Neural progenitor cell (in vitro differentiated cells): ENCODE measurements at places on chromosomes 16 and 17.
A peak's percentile ranks its signal among the peaks of the same experiment; 100 is the strongest.

DNA sequence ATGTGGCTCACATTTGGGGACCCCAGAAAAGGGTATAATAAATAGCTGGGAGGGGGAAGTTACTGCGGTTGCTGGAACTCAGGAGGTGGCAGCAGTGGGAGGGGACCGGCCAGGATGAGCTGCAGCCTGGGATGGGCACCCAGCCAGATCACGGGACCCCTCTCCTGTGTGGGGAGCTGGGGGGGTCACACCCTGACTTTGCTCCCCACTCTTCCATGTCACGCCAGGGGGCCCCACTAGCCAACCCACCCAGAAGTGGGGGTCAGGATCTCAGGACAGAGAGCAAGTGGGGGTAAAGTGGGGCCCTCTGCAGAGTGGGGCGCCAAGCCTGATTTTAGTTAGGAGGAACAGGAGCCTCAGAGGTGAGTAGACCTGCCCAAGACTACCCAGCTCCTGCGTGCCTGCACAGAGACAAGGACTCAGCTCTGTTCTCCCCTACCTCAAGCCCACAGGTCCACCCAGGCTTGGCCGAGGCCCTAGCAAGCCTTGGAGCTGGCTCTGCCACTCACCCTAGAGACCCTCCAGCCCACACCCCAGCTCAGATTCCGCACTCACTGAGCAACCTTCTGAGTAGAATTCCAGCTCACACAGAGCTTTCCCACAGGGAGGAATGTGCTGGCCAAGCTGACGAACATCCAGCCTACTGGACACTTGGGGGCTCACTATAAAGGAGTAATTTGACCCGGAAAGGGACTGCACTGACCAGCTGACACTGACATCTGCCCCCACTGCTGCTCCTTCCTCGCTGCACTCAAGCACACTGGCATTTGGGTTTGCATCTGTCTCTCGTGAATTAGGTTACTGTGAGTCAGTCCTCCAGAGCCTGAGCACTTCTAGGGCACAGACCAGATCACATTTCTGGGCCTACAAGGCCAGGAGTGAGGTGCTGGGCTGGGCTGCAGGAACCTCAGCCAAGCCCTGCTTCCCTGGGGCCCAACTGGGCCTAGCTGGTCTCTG lies 310.1 kb downstream of the C16orf95 start:
- DNase-seq = no peak

DNA sequence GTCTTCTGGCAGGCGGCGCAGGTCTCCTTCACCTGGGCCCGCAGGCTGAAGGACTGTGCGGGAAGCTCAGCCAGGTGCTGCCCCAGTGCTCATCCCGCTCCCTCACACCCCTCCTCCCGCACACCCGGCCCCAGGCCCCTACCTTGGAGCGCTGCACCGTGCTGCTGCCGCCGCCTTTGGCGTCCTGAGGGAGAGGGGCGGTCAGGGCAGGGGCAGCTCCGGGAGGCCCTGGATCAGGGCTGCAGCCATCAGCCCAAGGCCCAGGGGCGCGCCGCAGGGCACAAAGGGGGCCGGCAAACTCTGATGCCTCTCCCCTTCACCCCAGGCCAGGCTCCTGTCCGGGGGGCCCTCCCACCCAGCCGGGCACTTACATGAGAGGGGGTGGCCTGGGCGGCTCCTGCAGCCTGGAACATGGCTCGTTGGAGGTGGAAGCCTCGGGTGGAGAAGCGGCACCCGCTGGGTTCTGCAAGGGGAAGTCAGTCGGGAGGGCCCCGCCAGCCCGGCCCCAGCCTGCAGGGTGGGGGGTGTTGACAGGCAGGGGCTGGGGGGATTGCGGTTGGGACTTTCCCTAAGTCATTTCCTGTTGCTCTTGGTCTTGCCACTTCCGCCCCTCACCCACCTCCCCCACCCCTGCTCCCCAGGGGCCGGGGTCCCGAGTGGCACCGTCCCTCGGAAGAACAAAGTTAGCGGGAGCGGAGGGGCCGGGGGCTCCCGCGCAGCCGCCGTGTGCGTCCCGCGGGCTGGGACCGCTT lies 863 bp downstream of the LIMD2 start:
- peak; percentile 46 for DNase-seq

DNA sequence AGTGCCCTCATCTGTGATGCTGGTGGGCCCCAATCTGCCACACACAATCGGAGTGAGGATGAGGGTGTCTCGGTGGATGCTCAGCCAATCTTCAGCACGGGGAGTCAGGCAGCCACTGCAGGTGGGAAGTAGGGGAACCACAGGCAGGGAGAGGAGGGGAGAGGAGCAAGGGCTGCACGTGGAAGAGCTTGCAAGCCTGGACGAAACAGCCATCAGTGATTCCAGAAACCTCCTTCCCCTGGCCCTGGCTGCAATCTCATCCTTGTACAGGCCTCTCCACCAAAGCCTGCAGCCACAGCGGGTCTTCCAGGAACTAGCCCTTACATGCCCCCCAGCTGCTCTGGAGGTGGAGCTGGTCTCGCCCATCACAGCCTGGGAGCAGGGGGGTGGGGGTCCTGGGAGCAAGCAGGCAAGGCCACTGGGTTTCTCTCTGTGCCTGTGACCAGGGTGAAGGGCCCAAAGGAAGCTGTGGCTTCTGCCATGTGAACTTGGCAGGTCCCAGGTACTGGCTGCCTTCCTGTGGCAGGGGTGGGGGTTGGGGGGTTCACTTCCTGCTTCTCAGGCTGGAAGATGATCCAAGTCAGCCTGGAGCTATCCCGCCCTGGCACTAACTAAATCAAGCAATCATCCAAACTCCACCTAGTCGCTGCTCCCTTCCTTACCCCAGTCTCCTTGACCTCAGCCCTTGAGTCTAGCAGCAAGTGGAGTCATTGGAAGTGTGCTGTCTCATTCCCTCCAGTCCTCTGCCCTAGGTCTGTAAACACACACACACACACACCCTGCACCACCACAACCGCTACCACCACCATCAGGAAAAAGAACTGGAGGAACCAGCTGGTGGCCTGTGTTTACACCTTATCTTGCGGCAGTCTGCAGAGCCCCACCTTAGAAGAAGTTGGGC lies 29.4 kb upstream of the MLKL start:
- no peak for DNase-seq

- no peak for DNase-seq
These were observed 114.9 kb downstream of the TRIM37 start for GRCh38 chr17:58991718-58992331.

- no peak for DNase-seq
These were observed 2.3 kb downstream of the MPP3 start for GRCh38 chr17:43830510-43831140.

DNA sequence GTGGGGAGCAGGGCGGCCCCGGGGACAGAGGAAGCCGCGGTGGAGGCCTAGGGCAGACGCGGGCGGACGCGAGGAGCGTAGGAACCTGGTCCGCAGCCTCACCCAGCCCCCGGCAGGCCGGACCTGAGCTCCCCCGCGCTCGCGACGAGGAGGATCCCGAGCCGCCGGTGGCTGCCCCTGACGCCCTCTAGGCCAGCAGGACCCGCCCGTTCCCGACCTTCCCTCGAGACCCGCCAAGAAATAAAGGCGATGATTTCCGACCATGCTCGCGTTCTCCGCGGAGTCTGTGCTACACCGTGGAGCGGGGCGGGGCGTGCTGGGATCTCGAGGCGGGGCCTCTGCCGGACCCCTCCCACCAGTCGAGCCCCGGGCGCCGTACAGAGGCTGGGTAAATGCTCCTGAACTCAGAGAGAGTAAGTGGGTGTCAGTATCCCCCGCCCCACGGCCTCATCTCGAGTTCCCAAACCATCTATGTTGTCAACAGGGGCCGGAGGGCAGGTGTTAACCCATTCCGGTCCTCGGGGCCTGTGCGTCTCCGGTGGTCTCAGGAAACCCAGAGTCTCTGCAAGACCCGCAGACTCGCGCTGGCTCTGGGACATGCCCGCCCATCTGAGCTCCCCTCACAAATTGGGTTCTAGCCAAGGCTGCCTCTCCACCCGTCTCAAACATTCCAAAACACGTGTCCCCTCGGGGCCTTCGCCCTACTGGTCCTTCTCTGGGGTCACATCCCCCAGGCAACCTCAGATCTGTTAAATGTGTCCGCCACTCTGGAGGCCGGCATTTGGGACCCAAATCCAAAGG lies 13.7 kb downstream of the SYCE1L start:
- peak; percentile 74 for DNase-seq

GRCh38 chr17:77352996-77353395 lies 212.2 kb downstream of the SEC14L1 start:
- DNase-seq = no peak

DNA sequence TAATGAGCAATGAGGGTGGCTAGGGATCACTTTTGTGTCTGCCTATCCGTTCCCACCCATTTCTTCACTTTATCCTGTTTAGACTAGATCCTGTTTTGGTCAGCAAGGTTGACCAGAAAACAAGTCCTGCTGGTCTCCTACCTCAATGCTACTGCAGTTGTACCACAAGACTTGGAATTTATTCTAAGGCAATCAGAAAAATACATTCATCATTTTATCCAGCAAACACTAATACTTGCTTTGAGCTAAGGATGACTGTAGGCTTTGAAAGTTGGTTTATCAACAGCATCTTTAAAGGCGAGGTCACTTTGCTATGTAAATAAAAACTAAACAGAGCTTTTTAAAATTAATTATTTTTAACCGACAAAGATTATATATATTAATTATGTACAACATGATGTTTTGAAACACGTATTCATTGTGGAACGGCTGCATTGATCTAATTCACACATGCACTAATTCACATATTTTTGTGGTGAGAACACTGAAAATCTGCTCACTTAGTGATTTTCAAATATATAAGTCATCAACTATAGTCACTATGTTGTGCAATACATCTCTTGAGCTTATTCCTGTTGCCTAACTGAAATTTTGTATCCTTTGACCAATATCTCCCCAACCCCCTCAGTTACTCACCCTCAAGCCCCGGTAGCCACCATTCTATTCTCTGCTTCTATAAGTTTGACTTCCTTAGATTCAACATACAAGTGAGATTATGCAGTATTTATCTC lies 125.9 kb upstream of the HS3ST3A1 start:
- DNase-seq = no peak

DNA sequence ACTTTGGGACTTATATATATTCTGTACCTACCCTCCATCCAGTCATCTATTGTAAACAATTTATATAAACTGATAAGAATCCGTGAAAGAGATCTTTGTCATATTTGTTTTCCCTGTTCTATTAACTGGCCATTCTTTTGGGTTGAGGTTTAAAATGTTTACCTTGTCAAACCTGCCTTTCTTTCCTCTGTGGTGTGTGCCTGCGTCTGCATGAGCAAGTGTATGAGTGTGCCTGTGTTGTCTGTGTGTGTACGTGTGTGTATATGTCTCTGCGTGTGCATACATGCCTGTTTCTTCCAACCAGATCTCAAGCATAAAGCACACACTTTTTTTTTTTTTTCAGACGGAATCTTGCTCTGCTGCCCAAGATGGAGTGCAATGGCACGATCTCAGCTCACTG lies 201.5 kb downstream of the C16orf95 start:
- no peak for DNase-seq

DNA sequence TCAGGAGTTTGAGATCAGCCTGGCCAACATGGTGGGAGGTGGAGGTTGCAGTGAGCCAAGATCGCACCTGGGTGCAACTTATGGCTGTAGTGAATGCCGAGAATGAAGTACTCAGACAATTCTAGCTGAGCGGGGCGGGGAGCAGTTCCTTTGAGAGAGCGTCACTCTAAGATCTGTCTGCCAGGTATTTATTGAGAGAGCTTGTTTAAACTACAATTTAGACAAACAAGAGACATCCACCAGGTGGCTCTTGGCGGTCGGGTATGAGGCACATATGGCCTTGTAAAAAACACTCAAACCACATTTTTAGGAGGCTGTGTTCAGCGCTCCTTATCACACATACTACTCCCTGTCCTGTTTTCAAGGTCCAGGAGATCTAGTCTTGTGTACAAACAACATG lies 40.6 kb upstream of the CDH1 start:
- no peak for DNase-seq

DNA sequence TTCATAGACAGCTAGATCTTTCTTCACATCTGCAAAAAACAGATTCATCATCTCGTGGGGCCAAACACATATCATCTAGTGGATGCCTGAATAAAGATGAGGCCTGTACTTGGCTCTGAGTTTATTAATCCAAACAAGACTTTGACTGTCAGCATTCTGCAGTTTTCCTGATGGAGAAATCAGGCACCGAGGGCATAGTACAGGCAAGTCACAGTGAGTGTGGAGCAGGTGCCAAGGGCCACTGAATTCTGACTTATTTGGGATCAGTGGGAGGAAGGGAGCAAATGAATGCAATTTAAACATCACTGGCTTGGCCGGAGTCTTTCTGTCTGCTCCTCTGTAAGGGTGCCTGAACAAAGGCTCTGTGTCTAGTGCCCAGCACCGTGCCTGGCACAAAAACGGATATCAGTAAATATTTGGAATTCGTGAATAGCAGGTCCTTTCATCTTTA lies 975 bp downstream of the CFAP20 start:
- peak; percentile 17 for DNase-seq

GRCh38 chr17:73474370-73474988 lies 162.7 kb upstream of the CDC42EP4 start:
- DNase-seq = no peak

DNA sequence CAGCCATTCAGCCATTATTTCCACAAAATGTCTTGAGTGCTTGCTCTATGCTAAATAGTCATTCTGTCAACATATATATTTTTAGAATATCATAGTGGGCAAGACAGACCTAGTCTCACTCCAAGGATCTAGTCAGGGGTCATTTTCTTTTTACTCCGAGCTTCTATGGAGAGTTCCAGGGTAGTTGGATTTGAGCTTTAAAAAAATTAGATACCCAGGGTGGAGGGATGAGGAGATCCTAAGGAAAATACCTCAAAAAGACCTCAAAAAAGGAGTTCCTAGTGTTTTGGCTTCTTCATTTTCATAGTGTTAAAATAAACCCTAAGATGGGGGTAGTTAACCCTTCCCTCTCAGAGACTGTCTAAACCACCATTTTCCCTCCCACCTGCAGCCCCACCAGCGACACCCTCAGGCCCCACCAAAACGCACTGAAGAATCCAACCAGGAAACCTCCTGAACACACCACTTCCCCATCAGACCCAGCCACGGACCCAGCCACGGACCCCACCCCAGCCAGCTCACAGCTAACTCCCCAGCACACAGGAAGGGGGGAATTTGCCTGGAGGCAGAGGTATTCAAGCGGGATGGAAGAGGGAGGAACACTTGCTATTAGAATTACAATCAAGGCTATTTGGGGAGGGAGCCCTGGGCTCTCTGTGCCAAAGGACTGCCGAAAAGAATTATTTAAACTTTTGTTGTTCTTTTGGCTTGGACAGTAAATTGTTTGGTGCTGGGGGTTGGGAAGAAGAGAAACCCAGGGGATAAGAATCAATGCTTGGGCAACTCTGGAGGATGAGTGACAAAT lies 2.2 kb downstream of the ETV4 start:
- DNase-seq = no peak

DNA sequence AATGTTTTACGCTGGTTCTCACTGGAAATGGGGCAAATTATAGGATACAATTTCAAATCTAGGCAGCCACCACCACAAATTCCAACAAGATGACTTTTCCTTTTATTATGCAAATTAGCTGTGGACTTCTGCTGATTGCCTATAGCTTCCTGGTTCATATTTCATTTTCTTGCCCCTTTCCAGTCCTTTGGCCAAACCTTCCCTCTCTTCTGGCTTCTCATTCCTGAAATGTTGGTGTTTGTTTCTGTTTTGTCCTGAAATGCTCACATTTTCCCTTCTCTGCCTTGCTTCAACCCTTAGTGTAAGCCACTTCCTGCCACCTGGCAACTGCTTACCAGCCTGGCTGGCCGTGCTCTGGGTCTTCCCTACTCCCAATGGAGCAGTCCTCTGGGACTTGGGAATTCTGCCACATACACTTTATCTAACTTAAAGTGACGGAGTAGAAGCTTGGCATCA lies 14.0 kb downstream of the PRSS54 start:
- no peak for DNase-seq
